ENCODE measurements at places on chromosomes 5 and 9.

DNA sequence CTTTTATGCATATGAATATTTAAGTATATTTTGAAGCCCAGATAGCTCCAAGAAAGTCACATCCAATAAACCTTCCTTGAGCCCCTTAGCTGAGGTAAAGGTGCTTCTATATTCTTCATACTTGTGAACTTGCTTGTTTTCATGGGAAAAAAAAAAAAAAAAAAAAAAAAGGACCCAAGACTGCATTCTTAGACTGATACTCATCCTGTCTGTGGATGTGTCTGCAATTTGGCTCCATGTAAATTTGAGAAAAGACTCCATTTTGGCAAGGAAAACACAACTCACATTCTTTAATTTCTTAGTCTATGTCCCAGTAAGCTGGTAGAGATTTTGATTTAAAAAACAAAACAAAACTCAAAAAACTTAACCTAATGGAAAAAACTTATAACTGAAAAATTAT, 238.3 kb downstream of the FBXL17 start:
- no peak for DNase-seq

DNA sequence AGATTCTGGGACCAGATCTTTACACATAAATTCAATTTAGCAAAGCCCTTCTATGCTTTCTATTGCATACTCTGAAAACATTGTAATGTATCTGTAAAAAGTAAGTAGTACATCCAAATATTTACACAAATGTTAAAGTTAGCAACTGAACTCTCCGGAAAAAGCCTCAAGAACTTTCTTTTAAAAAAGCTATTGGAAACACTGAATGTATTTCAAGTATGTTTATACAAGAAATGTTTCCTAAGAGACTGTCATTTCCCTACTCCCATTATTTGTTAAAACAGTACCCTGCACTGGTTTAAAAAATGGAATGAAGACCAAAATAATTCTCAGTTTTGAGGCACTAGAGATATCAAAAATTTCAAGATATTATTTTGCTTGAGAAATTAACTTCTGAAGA, 44.8 kb upstream of the TRIM36 start:
- DNase-seq = no peak

DNA sequence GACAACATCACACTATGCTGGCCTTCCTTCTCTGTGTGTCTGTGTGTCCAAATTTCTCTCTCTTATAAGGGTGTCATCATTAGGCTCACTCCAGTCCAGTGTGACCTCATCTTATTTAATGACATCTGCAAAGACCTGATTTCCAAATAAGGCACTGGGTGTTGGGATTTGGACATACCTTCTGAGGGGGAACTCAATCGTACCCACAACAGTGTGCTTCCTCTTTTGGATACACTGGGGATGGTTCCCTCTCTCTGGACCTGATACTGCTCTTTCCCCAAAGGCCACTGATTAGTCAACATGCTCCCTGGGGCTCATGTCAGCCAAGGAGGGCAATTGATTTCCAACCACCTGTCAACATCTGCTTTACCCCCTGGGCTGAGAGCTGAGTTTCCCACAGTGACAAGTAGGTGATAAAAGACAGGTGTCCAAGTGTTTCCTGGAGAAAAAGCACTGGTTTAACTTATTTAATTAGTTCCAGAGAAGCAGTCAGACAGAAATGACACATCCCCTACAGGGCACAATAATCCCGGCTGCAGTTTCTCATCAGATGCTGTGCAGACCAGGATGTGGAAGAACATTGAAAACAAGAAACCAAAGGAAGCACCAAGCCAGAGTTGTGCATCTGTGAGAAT, 17.8 kb upstream of the CEP72 start:
- DNase-seq = no peak

- DNase-seq = no peak
These were observed 6.7 kb downstream of the SLC23A1 start for GRCh38 chr5:139376364-139376763.

- no peak for DNase-seq
These were observed 67.4 kb downstream of the FBN2 start for GRCh38 chr5:128470663-128471062.

DNA sequence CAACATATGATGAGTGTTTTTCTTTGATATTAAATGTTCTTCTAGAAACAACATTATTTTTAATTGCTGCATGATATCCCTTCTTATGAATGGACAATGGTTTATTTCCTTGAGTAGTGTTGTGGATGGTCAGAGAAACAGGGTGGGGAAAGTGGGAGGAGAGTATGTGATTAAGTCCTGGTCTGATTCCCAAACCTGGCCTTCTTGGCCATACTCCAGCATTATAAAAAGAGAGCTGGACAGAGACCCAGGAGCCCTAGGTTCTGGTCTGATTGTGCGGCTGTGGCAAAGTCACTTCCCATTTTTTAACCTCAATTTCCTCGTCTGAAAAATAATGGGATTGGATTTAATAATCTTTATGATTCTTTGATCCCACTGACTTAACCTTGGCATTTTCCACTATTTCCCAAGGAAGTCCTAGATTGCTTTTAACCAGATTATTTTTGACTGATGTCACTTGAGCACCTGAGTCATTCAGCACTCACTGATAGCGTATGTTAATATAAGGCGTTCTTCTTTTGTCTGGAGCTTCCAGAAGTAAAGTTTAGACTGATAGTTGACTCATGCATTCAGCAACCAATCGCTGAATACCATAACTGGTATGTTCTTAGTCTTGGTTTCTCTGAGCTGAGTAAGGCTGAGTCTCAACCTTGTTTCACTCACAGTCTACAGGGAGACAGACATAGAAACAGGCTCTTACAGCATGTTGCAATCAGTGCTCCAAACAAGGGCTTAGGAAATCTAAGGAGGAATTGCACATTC, 26.2 kb downstream of the OSMR start:
- no peak for DNase-seq

DNA sequence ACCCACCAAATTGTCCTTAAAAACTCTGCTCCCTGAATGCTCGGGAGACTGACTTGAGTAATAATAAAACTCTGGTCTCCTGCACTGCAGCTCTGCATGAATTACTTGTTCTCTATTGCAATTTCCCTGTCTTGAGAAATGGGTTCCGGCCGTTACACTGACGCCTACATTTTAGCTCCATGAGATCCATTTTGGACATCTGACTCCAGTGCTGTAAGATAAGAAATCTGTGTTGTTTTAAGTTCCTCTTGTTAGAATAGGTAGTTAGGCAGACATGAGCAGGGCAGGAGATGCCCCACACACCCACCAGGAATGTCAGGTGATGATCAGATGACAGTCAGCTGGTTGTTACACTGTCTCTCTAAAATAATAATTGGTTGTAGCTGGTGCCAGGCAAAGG, 125.8 kb upstream of the SHB start:
- no peak for DNase-seq

DNA sequence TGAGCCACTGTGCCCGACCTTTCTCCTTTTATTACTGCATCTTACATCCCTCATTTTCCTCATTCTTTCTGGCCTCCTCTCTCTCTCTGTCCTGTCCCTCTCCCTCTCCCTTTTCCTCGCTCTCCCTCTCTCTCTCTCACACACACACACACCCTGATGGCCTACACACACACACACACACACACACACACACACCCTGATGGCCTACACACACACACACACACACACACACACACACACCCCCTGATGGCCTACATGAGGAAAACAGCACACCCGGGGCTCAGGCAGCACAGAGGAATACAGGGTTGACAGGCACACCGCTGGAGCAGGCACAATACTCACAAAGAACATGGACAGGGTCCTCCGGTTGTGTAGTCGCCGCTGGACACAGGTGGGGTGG, 3.8 kb upstream of the FCHSD1 start:
- no peak for DNase-seq

DNA sequence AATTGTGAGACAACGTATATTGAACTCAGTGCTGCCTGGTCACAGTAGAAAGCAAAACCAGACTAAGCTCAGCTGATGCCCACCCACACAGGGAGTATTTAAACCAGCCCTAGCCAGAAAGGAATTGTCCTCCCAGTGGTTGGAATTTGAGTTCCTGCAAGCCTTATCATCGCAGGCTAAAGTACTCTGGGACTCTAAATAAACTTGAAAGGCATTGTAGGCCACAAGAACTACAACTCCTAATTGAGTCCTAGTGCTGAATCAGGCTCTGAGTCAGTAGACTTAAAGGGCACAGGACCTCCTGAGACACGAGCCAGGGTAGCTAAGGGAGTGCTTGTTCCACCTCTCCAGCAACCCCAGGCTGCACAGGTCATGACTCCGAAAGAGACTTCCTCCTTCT, 171.4 kb downstream of the MCTP1 start:
- DNase-seq = no peak

DNA sequence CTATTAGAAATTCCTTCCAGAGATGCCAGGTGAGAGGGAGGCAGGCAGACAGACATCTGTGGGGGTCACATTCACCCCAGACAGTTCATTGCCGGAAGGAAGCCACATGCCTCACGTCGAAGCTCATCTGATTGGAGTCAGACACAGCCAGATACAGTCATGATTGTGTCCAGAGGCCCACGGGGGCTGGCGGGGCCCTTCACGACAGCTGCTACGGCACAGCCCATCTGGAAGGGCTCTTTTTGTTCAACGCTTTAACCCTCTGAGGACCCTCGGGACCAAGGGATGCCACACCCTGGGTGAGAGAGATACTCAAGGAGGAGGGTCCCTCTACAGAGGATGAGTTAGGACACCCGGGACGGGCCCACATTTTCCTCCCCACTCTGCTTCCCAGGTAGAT, 31.9 kb upstream of the GABRP start:
- DNase-seq = no peak

GRCh38 chr9:132244582-132245455, 83.0 kb downstream of the NTNG2 start:
- no peak for DNase-seq

DNA sequence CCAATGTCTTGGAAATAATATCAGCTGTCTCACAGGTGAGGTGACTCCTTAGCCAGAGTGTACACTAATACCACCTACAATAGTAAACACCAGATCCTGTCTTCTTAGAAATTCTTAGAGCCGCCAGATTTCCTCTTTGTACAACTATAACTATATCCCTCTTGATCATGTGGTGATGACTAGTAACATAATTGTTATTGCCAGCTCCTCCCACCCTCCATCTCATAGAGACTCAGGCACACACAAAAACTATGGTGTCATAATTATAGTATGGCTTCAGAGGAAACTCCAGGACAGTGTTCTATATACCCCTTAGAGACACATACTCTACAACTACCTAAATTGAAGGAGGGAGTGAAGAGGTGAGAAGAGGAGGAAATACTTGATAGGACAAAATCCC, 33.1 kb downstream of the PGGT1B start:
- DNase-seq = no peak

DNA sequence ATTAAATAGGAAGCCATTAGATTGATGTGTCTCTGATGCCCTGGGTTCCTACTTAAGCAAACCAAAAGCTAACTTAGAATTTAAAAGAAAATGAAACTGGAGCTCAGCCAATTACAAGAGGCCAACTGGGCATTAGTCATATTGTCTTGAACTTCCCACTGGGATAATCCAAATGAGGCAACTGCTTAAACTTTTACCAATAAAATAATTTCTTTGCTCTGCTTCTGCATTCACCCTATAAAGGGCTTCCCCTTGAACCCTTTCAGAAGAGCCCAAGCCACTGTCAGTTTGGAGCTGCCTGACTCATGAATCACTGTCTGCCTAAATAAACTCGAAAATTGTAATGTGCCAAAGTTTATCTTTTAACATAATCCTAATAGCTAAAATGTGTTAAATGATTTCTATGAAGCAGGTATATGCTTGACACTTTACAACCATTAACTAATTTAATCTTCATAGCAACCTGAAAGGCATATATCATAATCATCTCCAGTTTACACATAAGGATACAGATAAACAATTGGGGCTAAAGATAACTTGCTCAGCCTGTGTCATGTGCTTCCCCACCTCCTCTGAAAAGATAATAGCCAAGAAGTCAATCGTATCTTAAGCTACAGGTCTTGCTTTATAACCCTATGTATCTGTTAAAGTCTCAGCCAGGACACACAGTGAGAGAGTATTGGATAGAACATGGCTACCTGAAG, 11.5 kb downstream of the GPR150 start:
- DNase-seq = no peak

GRCh38 chr9:35728041-35728971, 3.7 kb downstream of the TLN1 start:
- DNase-seq = no peak

DNA sequence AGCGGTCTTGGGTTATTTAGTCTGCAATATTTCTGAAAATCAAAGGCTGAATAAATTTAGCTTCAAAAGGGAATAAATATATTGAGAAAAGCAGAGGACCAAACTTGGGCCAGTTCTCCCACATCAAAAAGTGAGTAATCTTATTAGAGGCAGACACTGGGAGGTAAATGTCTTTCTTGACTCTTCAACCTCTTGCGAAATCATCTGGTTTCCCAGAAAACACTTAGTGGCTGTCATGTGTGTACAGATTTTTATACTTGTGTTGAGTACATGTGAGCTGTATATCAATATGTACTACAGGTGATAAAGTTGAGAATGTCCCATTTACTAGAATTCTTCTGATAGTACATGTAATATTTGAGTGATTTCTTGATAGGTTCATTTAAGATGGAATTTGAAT, 454.9 kb downstream of the PRR16 start:
- no peak for DNase-seq

- DNase-seq = no peak
These were observed 28.7 kb downstream of the PTTG1 start for GRCh38 chr5:160450164-160450932.

All from stimulated activated CD8-positive, alpha-beta memory T cell treated with anti-CD3 and anti-CD28 coated beads, Interleukin-7, amount 100 ng/mL, for 1 hour (primary cell).